ENCODE measurements at places on chromosomes 3 and 15. TPM values are rescaled to one million over a fixed set of nuclear protein-coding genes. Genes with fewer than 3 reads are reported as not detected.

MELTF gene
- 2.0 TPM for total RNA-seq

GRCh38 chr3:138113326-138113725 lies 2.1 kb downstream of the DZIP1L start:
- DNase-seq = no peak

- DNase-seq = no peak
Observed at GRCh38 chr3:38157117-38157516, 8.2 kb upstream of the OXSR1 start.

DNA sequence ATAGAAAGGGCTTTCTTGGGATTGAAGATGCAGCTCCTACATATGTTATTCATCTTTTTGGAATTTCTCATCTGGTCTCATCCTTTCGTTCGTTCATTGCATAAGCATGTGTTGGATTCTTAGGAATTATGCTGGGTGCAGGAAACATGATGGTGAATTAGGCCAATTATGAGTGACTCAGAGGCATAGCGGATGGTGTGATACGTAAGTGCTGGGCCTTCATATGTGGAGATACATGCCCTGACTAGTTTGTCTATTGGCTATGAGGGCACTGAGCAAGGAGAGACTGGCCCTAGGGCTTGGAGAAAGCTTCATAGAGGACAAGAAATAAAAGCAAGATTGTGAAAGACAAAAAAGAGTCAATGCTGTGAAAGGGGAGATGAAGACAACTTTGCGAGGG lies 235.1 kb downstream of the MYRIP start:
- DNase-seq = no peak

CPNE9 gene
- 0.15 TPM for total RNA-seq

GRCh38 chr15:89777073-89777751 lies 1.1 kb downstream of the MESP2 start:
- no peak for DNase-seq

ANKUB1 gene
- total RNA-seq = not detected

GRCh38 chr3:192745150-192745549 lies 17.8 kb upstream of the FGF12 start:
- DNase-seq = no peak

DNA sequence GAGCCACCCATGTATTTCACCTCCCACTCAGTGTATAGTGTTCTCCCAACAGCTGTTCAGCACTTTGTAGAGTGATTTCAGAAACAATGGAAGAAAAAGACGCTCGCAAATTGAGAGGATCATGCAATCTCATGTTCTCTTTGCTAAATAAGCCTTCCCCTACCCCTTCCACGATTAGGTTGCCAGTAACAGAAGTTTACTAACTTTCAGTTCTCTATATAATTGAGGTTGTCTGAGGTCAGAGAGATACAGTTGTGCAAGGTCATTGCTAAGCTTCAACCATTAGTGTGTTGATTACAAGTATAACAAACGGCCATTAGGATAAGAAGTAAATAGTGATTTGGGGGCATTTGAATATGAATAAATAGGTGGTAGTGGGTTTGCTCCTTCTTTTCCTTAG lies 99.6 kb downstream of the TUSC7 start:
- no peak for DNase-seq

DNA sequence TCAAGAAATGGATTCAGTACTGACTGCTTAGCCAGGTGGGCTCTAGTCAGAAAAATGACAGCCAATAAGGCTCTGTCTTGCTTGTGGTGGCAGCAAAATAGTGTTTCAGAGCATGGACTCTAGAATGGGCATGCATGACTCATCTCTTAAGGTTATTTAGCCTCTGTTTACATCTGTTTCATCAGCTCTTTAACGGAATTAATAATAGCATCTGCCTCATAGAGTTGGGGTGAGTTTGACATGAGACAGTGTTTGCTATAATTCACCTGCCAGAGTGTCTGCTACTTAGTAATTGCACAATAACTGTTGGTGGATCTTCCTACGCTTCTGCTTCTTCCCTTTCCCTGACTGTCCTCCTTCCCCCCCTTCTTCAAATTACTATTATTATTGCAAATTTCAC lies 350.4 kb upstream of the SEMA6D start:
- no peak for DNase-seq

DNA sequence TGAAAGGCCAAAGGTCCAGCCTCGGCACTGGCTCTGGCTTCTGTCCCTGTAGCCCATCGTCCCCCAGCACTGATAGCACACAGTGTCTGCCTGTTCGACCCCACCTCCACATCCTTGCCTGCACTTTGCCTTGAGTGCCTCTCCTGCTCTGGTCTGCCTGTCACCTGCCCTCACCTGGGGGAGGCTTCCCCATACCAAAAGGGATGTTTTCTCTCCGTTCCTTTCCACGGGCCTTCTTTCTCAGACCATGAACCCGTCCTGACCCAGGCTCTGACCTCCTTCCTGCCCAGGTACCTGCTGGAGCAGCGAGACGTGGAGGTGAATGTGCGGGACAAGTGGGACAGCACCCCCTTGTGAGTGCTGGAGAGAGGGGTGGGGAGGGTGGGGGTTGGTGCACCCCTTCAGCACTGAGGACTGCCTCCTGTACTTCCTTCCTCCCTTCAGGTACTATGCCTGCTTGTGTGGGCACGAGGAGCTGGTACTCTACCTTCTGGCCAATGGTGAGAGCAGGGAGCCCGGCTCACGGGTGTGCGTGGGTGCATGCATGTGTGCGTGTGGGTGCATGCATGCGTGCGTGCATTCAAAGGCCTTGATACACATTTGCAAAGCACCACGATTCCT lies 1.5 kb downstream of the ABTB1 start:
- DNase-seq = peak; percentile 27

GRCh38 chr15:73568564-73569280 lies 64.5 kb downstream of the NPTN start:
- no peak for DNase-seq

DNA sequence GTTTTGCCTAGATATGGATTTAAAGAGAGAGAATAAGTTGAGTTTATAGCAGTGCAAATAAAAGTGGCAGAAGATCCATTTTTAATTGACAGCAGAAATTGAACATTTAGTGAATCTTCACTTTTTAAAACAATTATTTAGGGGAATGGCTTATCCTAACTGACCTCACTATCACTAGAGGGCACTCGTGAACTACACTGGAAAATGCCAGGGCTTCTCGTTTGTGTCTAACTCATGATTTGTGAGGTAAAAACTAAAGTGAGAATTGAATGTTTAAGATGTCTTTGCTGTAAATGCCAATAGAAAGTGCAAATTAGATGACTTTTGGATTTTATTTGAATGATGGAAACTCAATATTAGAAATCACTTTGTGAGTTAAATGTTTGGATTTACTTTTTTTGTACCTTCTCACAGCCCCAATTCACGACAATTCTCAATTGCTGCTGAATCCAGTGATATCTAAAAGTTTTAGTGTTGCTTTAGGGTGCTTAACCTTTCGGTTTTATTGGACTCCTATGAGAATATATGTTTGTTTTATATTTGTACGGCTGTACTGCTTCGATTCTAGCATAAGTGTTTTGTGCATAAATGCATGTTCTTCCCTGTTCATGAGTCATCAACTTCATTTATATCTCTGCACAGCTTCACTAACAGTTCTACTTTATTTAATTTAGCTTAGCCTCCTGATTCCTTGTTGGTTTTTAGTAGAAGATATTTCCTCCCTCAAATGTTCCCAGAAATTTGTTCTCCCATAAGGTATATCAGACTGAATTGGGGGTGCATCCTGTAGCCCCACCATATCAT lies 462.1 kb downstream of the MFSD1 start:
- no peak for DNase-seq

- DNase-seq = no peak
Observed at GRCh38 chr3:157488144-157488543, 15.1 kb downstream of the VEPH1 start.

- DNase-seq = no peak
Observed at GRCh38 chr3:151660885-151661284, 72.8 kb upstream of the AADACL2 start.

GRAMD1C gene
- 1.7 TPM for total RNA-seq

- DNase-seq = peak; percentile 1
Observed at GRCh38 chr3:38015485-38015884, 14.0 kb downstream of the PLCD1 start.

UNC13C gene
- 0.21 TPM for total RNA-seq

KBTBD12 gene
- total RNA-seq = 8.1 TPM

MYH15 gene
- 0.34 TPM for total RNA-seq

- no peak for DNase-seq
Observed at GRCh38 chr15:78282324-78282723, 17.1 kb downstream of the SKIC8 start.

TLR9 gene
- 0.20 TPM for total RNA-seq

SLC22A14 gene
- total RNA-seq = not detected

All from right cardiac atrium (tissue), 5 donors.